ENCODE measurements at places on chromosomes 1 and 21.
A peak's percentile ranks its signal among the peaks of the same experiment; 100 is the strongest.

DNA sequence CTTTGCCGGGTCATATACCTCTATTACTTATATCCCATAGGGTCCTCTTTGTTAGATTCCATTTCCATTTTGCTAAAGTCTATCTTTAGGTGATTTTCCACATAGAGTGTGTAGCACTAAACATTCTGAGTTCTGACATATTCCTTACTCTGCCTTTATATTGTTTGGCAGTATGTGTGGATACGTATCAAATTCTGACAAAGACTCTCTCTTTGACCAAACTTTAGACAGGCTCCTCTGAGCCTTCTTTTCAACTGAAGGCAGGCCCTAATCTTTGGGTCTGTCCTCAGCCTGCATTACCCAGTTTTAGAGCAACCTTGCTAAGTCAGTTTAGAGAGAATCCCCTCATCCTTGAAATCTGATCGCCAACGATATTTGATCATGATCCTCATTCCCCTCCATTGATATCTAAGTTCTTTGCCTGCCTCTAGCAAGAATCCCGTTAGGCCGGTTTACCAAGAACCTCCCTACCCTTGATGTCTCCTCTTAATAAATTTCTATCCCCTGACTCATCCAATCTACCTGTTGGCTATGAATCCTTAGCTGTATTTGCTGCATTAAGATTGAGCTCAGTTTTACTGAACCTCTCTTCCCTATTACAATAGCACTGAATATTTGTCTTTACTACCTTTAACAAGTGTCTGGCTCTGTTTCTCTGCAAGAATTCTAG, 10.4 kb upstream of the PPT1 start:
- no peak for DNase-seq

- no peak for DNase-seq
Observed at GRCh38 chr21:35204850-35205541, 155.9 kb upstream of the RUNX1 start.

GRCh38 chr21:42414928-42415769, 11.4 kb downstream of the UBASH3A start:
- DNase-seq = peak; percentile 85

DNA sequence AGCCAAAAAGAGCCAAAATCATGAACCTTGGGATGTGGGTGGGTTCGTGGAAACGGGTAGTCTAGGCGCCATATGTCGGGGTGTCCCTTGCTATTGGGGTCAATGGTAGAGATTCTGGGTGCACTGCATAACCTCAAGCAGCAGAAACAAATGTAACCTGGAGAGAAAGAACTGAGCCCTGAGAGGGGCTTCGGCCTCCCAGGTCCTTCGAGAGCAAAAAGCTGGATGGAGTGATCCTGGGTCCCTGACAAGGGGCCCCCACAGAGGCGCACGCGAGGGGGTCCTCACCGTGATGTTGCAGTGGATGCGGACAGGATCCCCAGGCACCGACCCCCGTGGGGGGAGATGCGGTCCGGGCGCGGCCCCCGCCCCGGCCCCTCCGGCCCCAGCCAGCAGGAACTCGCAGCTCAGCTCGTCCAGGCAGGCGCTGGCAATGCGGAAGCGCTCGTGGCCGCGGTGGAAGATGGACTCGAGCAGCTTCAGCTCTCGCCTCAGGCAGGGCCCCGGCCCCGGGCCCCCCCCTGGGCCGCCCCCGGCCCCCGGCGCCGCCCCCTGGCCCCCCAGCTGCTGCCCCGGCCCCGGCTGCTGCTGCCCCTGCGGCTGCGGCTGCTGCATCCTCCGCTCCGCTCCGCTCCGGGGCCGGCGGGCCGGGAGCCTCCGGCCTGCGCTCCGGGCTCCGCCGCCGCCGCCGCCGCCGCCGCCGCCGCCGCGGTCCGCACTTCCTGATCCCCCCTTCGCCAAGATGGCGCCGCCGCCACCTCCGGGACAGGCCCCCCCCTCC, at the start of gene UBE2Q1:
UBE2Q1 (minus strand) TSS at position 724 of the 781 bp plus-strand sequence; CDS start at position 615, 109 bp downstream.
- DNase-seq = peak; percentile 9

DNA sequence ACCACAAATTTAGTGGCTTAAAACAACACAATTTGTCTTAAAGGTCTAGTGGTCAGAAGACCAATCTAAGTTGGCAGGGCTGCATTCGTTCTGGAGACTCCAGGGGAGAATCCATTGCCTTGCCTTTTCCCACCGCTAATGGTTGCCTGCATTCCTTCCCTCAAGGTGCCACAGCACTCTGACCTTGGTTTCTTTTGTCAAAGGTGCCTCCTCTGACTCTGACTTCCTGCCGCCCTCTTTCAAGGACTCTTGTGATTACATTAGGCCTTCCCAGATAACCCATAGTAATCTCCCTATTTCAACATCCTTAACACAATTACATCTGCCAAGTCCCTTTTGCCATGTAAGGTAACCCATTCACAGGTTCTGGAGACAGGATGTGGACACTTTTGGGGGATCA, 145.3 kb downstream of the S1PR1 start:
- DNase-seq = no peak

GRCh38 chr1:174953285-174954072, 46.3 kb upstream of the CACYBP start:
- no peak for DNase-seq

GRCh38 chr1:204104331-204105130, 31.6 kb downstream of the SOX13 start:
- DNase-seq = no peak

DNA sequence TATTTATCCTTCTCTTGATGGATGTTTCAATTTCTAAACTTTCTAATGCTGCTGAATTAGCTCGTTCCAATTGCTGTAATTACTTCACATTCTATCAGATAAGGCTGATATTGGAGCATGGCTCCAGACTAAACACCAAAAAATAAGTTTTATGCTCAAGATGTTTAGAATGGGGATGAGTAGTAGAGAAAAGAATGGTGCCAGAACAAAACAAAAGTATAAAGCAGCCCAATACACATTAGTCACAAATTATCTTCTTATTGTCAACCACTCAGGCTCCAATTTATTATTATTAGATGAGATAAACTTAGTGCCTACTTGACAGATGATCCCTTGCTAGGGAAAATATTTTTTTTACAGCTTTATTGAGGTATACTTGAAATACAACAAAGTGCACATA, 21.8 kb downstream of the ATPAF1 start:
- no peak for DNase-seq

DNA sequence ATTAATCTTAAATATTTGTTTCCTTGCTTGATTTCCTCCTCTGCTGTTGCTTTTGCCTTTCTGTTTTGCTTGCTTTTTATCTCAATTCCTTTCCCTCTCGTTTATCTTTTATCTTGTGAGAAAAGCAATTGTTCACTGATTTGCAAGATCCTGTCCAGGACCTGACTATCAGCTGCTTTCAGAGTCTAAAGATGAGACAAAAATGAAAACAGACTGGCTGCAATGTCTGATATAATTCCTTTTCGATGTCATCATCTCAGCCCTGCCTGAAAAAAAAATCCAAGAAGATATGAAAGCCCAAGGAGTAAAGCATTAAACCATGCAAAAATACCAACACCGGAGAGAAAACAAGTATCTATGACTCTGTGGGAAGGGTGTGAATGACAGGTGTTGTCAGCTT, 225.5 kb downstream of the PATJ start:
- DNase-seq = no peak

All from stimulated activated CD8-positive, alpha-beta memory T cell treated with anti-CD3 and anti-CD28 coated beads, Interleukin-4, amount 100 ng/mL, for 24 hours (primary cell).